Stimulated activated memory B cell treated with anti-CD40 and anti-IgM and Interleukin-4, amounts not matched to agents 10 μg/mL and 1 μg/mL and 100 μg/mL, for 72 hours (primary cell): ENCODE measurements at places on chromosomes 2 and 18.

- ATAC-seq = peak; percentile 83
Observed at GRCh38 chr18:46013484-46014189, 46.5 kb upstream of the EPG5 start.

DNA sequence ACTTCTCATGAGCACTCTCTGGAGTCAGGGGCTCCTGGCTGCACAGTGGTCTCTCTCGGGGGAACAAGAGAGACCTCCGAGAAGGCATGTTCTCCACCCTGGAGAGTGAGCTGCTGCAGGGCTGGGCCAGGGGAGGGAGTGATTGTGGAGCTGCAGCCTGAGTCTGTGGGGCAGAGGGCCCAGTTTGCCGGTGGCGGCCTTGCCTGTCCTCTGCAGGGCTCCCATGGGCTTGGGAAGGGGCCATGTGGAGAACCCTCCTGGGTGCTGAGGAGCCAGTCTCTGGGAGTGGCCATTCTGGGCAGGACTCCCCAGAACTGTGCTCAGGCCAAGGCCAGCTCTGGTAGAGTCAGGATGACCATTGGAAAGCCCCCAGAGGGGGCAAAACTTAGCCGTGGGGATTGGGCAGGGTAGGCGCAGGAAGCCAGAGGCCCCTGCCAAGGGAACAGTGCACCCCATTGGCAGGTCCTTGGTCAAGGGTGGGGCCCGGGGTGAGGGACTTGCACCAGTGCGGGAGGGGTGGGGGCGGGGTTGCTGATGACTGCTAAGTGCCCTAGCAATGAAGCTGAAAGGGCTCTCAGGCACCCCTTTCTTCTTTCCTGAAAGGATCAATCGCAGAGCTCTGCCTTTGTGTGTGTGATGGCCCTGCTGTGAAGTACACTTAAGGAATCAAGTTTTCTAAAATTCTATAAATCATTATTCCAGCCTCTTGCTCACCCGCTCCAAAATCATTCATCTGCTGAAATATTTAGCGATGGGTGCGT, 69.7 kb upstream of the BOD1L2 start:
- no peak for ATAC-seq

DNA sequence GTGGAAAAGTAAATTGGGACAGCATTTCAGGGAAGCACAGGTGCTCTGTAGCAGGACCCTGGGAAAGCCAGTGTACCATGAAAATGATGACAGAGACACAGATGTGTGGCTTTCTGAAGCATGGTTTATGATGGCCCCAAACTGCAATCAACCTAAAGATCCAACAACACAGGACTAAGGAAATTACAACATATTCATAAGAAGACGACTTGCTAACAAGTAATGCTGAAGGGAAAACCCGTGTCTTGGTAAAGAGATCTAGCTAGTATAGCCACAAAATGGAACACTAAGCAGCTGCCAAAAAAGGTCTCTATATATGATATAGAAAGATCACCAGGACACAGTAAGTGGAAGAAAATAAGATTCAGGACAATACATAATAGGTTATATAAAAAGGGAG, 53.2 kb downstream of the UXS1 start:
- ATAC-seq = no peak

- no peak for ATAC-seq
Observed at GRCh38 chr2:38190542-38191218, 114.7 kb upstream of the CYP1B1 start.

- no peak for ATAC-seq
Observed at GRCh38 chr2:96252526-96252925, 13.3 kb downstream of the TMEM127 start.

DNA sequence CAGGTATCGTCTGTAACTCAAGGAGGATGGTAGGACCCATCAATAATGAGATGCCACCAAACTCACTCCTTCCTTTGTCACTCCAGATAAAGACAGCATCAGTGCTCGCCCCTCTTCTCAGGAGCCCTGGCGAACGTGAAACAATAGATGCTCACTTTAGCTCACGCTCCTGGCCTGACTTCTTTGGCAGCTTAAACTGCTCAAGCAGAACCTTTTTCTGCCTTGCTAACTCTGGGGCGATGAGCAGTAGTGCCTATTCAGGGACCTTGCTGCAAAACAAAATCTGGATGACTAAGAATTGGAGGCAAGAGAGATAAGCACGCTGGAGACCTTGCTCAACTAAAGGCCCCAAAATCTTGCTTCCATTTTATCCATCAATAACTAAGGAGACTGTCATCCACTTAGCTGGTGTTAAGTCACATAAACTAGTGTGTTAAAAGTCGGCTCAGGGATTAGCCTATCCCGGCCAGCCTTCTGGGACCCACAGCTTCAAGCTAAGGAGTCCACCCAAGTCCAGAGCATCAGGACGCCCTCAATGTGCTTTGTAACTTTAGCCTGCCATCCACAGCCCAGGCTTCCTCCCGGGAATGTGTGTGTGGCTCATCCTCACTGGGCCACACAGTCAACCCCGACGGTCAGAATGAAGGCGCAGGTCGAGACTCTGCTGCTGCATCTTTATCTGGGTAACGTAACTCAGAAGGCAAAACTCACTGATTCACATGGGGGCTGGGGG, 38.9 kb downstream of the ZNF516 start:
- ATAC-seq = no peak
